ENCODE measurements at places on chromosomes 6 and 20. TPM values are rescaled to one million over a fixed set of nuclear protein-coding genes. Genes with fewer than 3 reads are reported as not detected.

NSFL1C gene
- total RNA-seq = 50.1 TPM

GRCh38 chr20:2137552-2138201, 36.0 kb downstream of the STK35 start:
- DNase-seq = no peak

DNA sequence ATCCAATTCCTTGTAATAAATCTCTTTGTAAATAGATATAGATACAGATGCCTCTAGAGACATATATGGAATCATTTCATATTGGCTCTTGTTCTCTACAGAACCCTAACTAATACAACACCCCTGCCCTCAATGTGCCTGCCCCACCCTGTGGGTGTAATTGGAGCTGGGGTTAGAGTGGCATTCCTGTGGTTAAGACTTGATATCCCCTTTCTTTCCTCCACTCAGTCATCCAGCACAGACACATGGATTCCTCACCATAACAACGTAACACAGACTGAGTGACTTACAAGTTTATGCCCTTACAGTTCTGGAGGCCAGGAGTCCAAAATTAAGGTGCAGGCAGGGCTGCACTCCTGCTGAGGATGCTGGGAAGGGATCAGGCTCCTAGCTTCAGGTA, 42.8 kb downstream of the C6orf118 start:
- DNase-seq = peak; percentile 4

DNA sequence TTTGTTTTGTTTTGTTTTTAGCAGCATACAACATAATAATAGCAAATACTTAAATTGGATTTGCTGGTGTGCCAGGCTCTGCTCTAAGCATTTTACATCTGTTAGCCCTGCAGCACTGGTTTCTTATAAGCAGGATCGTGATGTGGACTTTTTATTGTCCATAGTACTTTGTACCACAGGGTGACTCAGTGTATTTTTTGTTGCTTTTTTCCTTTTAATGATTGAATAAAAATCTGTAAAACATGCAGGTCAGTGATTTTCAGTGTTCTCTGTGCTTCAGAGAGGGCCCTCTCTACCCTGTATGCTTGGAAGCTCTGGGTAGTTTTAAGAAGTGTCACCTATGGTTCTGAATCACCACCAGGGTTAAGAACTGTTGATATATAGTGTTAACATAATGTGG, 4.0 kb downstream of the NT5DC1 start:
- DNase-seq = peak; percentile 73

GRCh38 chr6:78700991-78701390, 166.4 kb upstream of the IRAK1BP1 start:
- DNase-seq = peak; percentile 1

HSPA1L gene
- total RNA-seq = 0.87 TPM

DNA sequence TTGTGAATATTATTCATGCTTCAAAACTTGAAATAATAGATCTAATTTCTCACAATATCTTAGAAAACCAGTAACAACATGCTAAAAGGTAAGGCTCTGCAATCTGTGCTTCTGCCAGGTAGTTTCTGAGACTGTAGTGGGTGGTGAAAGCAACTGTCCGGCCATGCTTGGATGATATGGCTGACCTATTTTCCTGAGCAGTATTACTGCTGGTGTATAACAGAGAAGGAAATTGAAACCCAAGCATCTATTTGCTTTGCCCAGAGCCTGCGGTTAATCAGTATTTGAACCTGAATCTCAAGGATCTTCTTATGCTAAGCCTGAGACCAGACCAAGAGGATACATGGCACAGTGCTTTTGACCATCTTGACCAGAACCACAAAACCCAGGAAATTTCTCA, 563.8 kb downstream of the COL12A1 start:
- DNase-seq = no peak

DNA sequence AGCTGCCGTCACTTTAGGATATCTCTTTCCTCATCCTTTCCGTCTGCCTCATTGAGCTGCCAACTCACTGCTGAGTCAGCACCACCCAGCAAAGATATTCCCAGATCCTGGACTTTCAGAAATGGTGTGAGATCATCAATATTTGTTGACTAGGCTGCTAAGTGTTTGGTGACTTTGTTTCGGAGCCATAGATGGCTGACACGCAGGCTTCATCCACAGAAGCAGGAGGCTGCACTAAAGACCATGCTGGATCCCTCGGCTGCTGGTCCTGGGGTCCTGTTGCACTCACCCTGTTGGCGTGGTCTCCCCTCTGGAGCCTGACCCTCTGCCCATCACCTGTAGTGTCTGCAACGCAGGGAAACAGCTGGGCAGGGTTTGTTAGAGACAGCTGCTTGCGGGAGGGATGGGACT, 96.5 kb downstream of the ERMARD start:
- DNase-seq = no peak

DNA sequence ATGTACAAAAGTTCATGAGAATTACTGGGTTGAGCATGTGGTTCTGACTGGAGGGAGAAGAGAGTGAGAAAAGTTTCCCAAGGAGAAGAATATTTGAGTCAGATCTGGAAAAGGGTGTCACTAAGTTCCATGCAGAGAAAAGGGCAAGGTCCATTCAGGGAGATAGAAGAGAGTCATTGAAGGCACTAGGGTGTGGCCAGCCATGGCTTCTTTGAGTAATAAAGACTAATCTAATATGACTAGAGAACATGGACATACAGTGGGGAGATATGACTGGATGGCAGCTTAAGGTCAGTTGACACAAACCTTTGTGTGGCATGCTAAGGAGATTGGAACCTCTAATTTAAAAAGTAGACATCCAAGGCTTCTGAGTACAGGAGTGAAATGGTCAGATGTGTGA, 10.7 kb upstream of the SLC17A4 start:
- peak; percentile 11 for DNase-seq

DNA sequence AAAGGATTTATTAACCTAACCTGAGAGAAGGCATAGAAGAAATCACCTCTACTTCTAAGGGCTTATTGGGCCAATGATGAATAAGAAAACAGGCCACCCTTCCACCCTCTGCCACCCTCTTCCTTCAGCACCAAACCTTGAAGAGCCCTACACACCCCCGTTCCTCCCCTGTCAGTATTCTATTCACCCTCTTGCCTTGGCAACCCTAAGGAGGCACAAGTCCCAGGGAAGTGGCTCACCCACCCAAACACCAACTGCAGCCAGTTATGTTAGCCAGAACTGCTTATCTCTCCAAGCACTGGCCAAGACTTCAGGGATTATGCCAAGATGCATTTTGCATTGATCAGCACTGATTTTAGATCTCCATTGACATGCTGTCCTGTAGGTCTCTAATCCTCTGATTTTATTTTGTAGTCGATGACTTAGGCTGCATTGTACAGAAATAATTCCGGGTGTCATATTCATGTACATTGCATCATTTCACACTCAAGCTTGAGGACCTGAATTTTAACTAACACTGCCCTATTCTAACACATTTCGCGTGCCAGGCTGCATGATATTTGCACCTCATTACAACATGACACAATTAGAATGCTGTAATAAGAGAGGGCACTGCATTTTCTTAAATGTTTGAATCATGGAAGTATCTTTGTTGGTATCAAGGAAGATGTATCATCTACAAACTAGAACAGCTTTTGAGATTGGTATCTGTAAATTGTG, 15.7 kb downstream of the CNKSR3 start:
- no peak for DNase-seq

DNA sequence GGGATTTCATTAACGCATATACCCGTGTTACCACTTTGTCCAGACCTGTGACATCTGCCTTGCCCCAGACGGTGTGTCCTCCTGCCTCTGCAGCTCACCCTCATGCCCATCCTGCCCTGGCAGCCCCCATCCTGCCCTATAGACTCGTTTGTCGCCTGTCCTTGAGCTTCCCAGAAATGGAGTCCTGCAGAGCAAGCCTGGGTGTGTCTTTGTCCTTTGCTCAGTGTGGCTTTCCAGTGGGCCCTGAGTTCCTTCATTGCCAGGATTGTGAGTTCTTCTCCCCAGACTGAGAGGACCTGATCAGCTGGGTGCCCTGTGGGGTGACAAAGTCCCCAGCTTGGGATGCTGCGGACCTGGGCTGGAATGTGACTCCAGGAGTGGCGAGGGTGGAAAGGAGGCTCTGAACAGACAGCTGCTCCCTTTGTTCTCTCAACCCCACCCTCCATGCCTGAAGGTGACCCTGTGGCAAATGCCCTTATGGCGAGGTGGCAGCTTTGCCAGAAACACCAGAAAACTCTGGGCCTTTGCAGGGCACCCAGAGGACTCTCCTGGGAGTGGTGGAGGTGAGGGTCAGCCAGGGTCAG, 2.4 kb upstream of the CST3 start:
- no peak for DNase-seq

DNA sequence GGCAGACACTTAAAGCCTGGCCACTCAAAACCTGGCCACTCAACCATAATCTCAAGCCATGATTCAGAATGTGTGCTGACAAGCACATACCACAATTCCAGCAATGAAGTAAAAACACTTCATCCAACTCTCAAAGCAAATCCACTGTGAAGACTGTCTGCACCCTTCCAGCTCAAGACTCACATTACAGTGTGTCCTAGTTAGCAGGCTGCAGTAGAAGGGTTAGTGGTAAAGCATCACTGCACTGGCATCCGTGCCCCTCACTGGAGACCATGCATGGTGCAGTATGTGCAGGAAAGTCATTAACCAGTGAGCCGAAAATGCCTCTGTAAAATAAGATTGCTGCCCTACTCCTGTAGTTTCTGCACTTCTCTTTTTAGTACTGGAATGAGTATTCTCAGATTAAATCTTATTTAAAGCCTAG, 43.4 kb downstream of the SLC23A2 start:
- peak; percentile 67 for DNase-seq

GRCh38 chr6:37547564-37548061, 47.9 kb upstream of the CCDC167 start:
- DNase-seq = peak; percentile 88

POU5F1 gene
- total RNA-seq = 11.3 TPM

GRCh38 chr20:52801628-52802006, 170.5 kb upstream of the TSHZ2 start:
- DNase-seq = no peak

DNA sequence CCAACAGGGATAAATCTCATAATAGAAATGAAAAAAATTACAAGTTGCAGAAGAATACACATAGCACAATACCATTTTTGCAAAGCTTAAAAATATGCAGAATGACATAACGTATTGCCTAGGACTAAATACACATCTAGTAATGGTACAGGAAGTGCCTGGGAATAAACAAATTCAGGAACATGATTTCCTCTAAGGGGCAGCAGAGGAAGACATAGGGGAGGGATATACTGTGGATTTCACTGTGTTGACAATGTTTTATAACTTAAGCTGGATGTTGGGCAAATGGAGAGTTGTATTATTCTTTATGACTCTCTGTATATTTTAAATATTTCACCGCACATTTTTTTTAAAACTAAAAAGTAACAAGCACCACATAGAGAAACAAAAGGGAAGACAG, 5.6 kb upstream of the GLO1 start:
- peak; percentile 6 for DNase-seq

DNA sequence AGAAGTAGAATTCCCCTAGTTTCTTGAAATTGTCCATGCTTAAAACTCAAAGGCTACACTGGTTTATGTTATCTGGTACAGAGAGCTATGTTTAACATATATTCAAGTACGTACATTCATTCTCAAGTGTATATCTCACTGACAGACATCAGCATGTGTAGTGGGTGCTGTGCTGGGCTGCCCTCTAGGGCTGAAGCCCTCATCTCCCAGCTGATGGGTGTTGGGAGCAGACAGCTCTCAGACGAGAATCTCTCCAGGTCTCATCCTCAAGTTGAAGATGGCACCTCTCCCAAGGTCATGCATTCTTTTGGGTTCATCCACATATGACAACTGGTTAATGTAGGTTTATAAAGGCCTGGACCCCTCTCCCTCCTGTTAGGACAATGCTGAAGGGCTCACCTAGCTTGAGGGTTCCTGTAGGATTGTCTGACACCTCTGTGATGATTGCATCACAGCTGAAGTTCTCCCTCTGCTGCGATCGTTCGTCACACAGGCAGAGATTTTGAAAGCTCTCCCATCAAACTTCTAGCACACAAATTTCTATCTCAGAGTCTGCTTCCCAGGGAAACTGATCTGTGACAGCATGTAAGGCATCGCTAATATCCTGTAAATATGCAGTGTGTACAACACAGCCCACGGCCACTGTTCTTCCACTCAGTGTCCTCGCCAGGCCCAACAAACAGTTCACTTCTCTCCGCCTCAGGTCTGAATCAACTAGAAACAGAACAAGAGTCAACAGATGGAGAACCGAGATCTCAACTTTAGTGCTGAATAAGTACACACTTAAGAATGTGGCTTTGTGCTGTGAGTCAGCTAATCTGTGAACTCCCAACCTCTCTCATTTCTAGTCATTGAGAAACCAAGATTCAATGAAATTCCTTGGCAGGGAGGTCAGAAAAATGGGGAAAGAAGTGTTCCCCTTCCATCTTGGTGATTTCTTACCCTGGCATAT, 43.2 kb downstream of the PREP start:
- peak; percentile 93 for DNase-seq

LHFPL5 gene
- not detected for total RNA-seq

C6orf163 gene
- not detected for total RNA-seq

DNA sequence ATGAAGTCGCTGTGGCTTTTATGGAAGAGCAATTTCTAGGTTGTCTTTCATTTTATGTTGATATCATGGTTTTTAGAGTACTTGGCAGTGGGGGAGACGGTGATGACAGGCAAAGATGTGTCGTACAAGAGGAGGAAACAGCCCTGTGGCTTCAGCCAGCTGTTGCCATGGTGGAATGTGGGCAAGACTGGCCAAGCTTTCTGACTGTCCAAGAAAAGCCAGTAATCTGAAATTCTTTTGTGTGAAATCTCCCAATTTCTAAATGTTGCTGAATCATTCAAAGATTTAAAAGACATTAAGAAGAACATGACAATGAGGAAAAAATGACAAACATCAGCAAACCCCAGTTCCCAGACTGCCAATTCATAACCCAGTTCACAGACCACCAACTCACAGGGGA, 23.1 kb downstream of the PFDN4 start:
- no peak for DNase-seq

- DNase-seq = peak; percentile 57
Measured at GRCh38 chr6:133610227-133610840, 278.6 kb upstream of the TCF21 start.

DNA sequence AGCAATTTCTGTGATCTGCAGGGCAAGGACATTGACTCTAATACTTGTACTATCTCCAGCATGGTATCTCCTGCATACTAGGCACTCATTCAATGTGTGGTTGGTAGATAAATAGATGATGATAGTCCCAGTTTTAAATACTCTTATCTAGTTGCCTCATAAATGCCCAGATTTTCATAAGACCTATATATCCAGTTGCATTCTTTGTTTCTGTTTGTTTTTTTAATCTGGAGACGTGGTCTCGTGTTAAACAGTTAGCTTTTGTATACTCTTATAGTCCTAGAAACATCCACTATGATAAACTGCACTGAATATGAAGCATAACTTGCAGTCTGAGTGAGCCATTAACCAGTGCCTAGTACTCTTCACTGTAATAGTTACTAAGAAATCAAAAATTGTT, 35.5 kb upstream of the SUMO4 start:
- no peak for DNase-seq

FAM184A gene
- total RNA-seq = 0.99 TPM

- no peak for DNase-seq
Measured at GRCh38 chr6:22512686-22513427, 56.5 kb upstream of the HDGFL1 start.

EDN3 gene
- not detected for total RNA-seq

CDH4 gene
- total RNA-seq = 6.4 TPM

All from renal cortical epithelial cell (primary cell).